ENCODE measurements at places on chromosomes 7 and 10.

- no peak for DNase-seq
Observed at GRCh38 chr7:82313269-82313668, 130.3 kb downstream of the CACNA2D1 start.

DNA sequence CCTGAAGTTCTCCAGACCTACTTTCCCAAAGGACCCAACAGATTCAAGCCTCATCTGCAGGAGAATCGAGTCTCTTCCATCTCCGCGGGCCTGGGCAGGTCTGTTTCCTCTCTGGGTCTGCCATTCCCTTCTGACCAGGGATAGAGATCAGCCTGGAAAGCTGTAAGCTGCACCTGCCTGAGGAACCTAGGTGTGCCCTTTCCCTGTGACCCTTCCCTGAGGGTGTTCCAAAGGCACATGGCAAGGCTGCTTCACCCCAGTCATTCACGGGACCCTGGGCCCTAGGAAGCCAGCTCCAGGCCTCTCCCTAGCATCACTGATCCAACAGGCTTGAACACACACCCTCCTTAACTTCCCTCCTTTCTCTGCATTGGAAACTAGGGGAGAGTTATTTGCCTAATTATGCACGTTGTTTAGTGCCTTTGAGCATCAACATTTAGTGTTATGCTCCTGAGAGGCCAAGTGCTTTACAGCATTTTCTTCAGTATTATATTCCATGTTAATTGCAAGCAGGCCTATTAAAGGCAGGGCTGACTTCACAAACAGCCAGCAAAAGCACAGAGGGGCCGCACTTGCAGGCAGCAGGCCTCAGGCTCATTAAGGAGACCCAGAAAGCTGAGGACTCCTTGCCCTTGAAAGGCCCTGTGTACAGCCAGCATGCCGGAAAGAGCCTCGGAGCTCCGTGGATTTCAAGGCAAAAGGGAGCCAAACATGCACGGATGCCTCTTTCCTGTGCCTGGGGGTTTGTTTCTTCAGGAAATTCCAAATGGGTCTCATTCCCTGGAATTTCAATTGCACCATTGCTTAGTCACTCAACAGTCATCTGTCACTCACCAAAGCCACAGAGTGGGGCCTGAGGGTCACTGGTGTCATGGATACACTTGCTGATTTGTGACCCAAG lies 91.0 kb upstream of the FAM20C start:
- no peak for DNase-seq

DNA sequence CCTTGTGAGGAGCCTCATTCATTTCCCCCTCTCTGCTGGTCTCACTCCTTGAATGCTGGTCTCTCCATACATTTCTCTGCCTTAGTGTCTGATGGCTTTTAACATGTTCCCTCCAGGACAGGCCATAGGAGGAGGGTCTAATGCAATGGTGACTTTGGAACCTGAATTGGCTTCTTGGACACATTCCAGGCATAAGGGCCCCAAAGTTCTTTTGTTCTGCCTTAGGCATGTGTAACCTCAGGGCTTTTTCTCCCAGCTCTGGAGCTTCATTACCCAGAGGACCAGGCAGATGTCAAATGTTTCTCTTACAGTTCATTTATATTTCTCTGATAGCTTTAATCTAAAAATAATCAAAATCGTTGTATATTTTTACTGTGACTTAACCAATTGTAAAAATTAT lies 162.6 kb downstream of the SDK1 start:
- DNase-seq, result no peak

DNA sequence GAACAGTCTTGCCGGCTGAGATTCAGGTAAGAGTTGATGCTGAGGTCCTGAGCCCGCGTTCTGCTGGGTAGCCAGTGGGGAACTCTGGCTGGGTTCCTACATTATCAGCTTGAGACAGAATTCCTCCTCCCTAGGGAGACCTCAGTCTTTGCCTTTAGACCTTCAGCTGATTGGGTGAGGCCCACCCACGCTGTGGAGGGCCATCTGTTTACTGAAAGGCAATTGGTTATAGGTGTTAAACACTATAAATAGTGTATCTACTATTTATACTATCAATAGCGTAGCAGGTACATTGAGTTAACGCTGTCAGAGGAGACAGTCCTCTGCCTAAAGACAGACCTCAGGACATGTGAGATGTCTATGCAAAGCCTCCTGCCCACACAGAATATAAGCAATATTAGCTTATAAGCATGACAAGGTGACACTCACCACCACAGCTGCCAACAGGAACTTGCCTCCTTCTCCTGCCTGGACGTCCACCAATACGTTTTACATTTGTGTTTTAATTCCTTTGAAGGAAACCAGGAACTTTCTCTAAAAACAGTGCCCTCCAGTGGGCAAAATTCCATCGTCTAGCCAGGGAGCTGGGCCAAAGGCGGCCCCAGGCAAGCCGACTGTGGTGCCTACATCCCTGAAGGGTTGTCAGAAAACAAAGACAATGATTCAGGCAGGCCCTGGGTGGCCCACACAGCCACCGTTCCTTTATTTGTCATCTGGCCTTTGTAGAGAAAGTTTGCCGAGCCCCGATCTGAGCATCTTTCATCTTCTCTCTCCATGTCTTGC lies 58.8 kb downstream of the INSIG1 start:
- no peak for DNase-seq

- DNase-seq, result no peak
Observed at GRCh38 chr7:116218051-116218645, 7.8 kb downstream of the TES start.

GRCh38 chr7:81719865-81720264 lies 50.0 kb downstream of the HGF start:
- DNase-seq, result no peak

DNA sequence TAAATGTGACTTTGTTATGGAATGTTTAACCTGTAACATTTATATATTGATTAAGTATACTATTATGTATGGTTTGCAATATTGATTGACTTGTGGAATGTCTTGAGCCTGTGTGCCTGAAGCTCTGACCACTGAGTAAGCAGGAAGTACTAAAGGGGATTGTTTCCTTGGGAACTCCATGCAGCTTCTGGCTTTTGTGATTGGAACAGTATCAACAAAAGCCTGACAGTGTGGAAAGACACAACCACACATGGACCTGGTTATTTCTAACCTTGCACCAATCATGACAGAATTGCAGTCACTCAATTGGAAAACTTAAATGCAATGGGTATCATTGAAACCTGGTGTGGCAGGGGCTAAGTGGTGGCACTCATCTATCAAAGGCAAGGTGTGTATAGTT lies 45.5 kb upstream of the PIK3CG start:
- no peak for DNase-seq

- no peak for DNase-seq
Observed at GRCh38 chr10:86253091-86254072, 113.2 kb downstream of the GRID1 start.

Data from hematopoietic multipotent progenitor cell treated with erythropoietin and hydrocortisone succinate and interleukin-3 and kit ligand, for 17 days (in vitro differentiated cells).